ENCODE measurements at places on chromosomes 4 and X.

DNA sequence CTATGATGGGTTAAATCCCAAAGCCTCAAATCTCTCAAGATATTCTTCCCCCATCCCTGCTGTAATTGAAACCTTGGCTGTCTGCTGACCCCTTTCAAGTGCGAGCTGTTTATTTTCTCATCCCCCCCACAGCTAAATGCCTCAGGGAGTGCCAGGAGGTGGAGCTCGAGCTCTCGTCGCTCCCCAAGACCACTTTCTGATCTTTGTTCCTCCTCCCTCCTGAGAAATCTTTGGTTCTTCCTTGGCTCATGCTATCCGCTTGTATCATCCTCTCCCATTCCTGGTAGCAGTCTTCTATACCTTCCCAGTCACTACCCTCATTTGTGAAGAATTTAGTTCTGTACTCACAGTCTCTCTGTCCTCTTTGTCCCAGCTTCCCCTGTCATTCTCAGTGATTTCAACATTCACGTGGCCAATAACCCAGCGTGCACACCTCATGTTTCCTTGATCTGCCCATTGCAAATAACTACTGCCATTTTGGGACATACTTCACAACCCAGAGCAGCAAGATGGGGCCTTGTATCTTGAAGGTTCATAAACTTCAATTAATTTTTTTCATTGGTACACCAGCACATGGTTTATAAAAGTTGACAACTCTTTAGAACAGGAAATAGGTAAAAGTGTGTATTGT is 9.2 kb upstream of the SLC25A43 start:
- DNase-seq, result no peak

GRCh38 chrX:2710041-2710840 is 19.1 kb downstream of the CD99 start:
- no peak for DNase-seq

DNA sequence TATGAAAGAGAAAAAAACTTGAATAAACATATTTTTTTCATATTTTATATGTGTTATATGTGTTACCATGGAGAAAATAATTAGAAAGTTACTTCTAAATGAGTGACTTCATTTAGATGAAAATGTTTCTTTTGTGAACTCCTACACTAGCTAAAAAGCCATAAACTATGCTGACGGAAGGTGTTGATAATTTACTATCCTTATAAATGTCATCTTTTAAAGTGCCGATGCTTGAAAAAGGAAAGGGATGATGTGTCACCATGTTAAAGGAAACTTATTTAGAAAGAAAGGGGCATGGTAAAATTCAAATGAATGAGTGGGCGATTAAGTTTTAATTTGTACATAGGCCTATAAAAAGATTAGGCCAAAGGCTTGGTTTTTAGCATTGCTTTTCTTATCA is 133.8 kb downstream of the SPRY1 start:
- no peak for DNase-seq

GRCh38 chr4:43132010-43132582 is 239.6 kb downstream of the GRXCR1 start:
- DNase-seq, result peak; percentile 11

- no peak for DNase-seq
Measured at GRCh38 chrX:155028129-155028528, 1.5 kb downstream of the FUNDC2 start.

DNA sequence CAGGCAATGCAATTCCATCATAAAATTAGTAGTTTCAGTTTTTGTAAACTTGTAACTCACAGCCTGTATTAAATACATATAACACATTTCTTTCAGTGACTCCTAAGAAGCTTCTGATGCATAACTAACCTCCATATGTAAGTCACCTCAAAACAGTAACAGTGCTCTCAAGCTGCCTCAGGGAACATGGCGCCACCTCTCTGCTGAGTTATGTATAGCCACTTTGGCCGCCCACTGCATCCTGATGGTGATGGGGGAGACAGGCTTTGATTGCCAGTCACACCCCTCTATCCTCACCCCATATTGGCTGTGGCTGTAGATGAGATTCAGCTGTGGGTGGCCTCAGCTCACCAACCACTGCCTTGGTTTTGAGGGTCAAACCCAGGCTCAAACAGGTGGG is 54.3 kb downstream of the LRBA start:
- no peak for DNase-seq

GRCh38 chr4:83231620-83232076 is 53.0 kb downstream of the COQ2 start:
- peak; percentile 60 for DNase-seq

DNA sequence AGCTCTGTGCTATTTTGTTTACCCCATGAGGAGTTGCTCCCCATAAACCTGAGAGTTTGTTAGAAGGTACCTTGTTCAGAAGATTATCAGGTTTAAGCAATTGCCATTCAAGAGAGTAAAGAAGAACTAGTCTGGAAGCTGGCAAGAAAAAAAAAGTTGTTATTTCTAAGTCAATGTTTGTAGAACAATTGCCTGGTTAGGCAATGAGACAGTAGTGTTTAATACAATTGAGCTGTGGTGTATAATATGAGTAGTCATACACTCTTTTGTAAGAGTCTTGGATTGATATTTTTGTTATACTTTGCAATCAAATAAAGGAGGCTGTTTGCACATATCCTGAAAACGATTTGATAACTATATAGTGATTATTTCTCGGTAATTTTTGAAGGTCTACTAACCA is 44.7 kb downstream of the GALNT7 start:
- no peak for DNase-seq

DNA sequence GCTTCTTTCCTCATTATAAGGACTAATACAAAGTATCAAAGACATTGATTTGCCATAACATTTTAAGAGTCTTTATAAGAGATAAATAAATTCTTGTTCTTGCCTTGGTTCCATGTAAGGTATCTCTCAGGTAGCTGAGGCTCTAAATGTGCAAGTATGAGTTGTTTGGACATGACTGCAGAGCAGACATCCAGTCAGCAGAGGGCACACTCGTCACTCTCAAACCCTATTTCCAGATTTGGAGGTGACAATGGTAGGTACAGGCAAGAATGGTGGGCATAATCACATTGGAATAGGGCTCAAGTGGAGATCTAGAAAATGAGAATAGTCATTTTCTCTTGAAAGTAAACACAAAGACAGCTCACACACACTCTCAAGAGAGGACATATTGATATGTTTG is 133.3 kb upstream of the ZIC3 start:
- no peak for DNase-seq

- DNase-seq, result no peak
Measured at GRCh38 chr4:21592970-21593670, 355.5 kb downstream of the KCNIP4 start.

DNA sequence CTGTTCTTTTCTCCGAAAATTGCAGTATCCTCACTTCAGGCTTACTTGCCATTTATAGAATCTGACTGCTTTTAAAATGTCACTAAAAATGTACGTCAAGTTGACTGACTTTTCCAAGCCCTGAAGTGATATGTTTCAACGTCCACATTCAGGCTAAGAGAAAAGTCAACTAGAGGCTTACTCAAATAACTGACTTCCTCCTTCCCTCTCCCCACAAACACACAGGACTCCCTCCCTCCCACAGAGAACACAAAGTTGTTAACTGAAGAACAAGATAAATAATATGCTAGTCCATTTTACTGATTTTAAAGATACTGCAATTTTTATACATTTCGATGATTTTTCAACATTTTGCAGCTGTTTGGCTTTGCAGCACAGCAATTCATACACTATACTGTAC is 13.8 kb upstream of the CDKL2 start:
- no peak for DNase-seq

DNA sequence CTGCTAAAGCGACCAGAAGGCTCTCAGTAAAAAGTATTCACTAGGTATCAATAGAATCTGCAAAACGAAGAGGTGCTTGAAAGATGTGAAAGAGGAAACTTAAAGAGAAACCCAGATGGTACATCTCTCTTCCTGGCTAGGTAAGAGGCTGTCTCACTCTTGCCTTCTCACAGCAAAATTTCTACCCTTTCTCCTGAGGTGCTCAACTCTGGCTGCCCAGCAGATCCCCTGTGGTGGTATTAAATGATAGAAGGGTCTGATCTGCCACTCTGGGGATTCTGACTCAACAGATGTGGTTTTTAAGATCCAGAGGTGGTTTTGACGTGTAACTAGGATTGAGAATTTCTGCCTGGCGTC is 14.9 kb upstream of the TSPAN5 start:
- DNase-seq, result no peak

DNA sequence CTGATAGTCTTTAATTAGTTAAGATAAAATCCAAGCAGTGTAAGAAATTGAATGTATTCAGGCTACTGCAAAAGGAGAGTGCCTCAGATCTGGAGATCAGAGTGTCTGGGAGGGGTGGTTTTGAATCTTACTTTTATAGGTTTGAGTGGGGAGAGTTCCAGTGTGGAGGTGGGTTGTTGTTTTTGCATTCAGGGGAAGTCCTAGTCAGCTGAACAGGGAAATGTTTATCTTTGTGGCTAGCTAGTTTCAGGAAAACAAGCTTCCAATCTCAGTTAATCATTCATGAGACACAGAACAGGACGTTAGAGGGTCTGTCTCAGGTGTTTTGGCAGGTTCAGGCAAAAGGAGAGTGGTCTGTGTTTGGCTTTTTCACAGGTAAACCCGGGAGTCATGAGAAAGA is 26.0 kb downstream of the ZNF81 start:
- no peak for DNase-seq

DNA sequence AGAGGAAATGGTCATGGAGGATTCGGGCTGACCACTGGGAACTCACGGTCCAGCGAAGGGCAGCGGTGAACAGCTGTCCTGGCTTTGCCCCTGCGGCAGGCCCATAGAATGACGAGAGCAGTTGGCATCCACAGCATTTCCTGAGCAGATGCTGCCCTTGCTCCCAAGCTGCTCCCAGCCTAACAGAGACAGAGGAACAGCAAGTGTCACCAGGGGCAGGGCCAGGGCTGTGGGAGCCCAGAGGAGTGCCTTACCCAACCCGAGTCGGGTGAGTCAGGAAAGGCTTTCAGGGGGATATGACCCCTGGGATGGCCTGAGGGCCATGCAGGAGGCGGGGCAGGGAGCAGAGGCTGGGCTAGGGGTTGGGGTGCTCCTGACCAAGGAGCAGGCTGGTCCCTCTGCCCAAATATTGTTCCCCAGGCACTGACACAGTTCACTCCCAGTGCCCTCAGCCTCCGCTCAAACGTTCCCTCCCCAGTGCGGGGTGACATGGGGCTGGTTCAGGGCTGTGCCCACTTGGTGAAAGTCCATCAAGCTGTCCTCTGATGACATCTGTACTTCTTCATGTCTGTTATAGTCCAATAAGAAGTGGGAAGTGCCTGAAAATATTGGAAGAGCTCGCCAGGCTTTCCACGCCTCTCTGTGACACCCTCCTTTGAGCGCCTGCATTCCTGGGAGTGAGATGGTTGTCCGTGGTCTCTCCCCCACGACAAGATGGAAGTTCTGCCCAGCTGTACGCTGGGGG is 64.7 kb upstream of the GPR78 start:
- no peak for DNase-seq

GRCh38 chr4:143633833-143634232 is 66.6 kb downstream of the FREM3 start:
- DNase-seq, result no peak

- peak; percentile 80 for DNase-seq
Measured at GRCh38 chr4:3201718-3202702, 46.9 kb upstream of the MSANTD1 start.

GRCh38 chrX:108072746-108073145 is 18.6 kb downstream of the PSMD10 start:
- no peak for DNase-seq

GRCh38 chr4:12963291-12963690 is 520.8 kb downstream of the RAB28 start:
- DNase-seq, result no peak

DNA sequence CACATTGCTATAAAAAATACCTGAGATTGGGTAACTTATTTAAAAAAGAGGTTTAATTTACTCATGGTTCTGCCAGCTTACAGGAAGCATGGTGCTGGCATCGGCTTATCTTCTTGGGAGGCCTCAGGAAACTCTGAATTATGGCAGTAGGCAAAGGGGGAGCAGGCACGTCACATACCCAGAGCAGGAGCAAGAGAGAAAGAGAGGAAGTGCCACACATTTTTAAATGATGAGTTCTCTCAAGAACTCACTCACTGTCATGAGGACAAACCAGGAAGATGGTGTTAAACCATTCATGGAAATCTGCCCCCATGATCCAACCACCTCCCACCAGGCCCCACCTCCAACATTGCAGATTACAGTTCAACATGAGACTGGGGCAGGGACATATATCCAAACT is 10.0 kb upstream of the AFF1 start:
- DNase-seq, result no peak

- no peak for DNase-seq
Measured at GRCh38 chrX:152878976-152879755, 18.7 kb upstream of the ZNF185 start.
